ENCODE measurements at places on chromosomes 6 and 20.
A peak's percentile ranks its signal among the peaks of the same experiment; 100 is the strongest.

DNA sequence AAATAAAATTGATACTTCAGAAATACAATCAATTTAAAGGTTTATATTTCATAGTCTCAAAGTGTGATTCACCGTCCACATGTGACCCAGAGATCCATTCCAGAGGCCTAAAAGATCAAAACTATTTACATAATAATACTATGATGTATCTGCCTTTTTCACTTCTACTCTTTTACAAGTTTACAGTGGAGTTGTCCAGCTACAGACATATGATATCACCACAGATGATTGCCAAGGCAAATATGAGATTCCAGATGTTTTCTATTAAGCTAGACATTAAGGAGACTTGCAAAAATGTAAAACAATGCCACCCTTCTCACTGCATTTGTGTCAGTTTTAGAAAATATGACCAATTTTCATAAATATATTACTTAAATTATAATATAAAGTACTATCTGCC lies 443.7 kb downstream of the GJA1 start:
- DNase-seq, result no peak

DNA sequence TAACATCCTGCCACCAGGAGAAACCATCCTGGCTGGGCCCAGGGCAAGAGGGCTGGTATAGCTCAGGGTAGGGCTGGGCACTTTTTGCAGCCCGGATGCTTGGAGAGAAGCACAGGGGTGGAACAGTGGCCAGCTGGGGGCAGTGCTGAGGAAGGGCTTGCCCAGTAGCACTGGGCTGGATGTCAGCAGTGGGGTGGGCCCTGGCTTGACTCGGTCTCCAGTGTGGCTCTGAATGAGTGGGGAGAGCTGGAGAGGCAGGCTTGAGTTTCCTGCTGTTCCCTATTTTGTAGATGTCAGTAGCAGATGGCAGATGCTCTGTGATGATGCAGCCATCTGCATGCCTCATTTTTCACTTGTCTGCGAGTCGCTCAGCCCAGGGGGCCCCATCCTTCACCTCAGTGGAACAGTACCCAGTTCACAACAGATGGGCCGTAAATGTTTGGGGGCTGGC lies 56.3 kb upstream of the TULP1 start:
- DNase-seq, result peak; percentile 36

- no peak for DNase-seq
Observed at GRCh38 chr6:99522531-99522930, 7.3 kb upstream of the USP45 start.

GRCh38 chr6:21885532-21886114 lies 292.1 kb downstream of the SOX4 start:
- DNase-seq, result no peak

- no peak for DNase-seq
Observed at GRCh38 chr6:162922563-162923166, 194.9 kb downstream of the PACRG start.

GRCh38 chr6:51199105-51199552 lies 380.5 kb downstream of the TFAP2B start:
- DNase-seq, result no peak

DNA sequence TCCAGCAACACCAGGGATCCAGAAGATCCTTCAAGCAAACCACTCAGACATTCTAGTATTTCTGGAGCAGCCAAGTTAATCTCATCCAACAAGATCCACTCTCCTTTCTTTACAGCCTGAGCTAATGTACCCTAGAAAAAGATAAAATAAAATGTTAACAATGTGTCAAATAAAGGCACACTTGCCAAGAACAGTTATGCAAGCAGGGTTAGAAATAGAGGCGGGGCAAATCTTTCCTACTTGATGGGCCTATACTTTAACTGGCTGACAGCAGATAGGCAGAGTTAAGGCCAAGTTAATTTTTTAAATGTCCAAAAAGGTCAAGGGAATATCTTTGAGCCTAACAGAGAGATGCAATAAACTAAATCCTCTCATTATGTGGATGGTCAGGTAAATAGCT lies 60.8 kb downstream of the MDN1 start:
- no peak for DNase-seq

- DNase-seq, result no peak
Observed at GRCh38 chr6:64256483-64256882, 620.9 kb downstream of the PHF3 start.

- no peak for DNase-seq
Observed at GRCh38 chr6:44542401-44543116, 155.1 kb downstream of the CDC5L start.
